ENCODE measurements at places on chromosomes 4 and X.

GRCh38 chrX:46216406-46216805 lies 328.8 kb downstream of the ZNF674 start:
- no peak for DNase-seq

- DNase-seq, result no peak
Observed at GRCh38 chrX:64218023-64218422, 12.4 kb downstream of the ASB12 start.

DNA sequence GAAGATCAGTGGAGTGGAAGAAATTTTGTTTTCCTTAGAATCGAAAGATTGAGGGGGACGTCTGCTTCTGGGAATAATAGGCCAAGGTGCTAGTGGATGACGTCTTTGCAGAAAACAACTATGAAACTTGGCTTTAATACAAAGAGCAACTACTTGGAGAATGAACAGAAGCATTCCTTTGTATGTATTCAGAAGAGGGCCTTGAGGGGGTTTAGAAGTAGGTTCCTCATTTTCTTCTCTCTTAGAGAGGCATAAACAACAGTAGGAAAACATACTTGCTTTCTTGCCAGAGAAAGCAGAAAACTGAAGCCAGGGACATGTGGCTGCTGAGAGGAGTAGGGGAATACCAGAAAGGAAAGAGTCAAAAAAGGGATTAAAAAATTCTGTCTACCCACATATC lies 167.8 kb downstream of the ZNF330 start:
- peak; percentile 44 for DNase-seq

DNA sequence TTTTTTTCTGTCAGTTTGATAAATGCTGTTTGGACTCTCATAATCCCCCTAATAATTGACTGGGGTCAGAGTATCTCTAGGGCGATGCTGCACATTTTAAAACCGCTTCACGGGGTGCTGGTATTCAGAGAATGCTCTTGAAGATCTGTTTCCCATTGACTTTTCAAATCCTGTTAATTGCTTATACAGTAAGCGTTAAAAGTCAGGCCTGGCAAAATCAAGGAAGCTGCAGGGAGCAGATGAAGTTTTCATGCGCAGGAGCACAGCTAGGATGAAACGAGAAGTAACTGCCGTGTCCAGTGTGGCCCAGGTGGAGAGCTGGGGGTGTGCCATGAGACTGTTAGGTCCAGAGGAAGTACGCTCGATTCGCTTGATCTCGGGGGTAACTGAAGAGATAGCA lies 312.9 kb downstream of the TRIML1 start:
- DNase-seq, result no peak

- DNase-seq, result peak; percentile 10
Observed at GRCh38 chrX:150533863-150534262, 34.6 kb upstream of the MTM1 start.

DNA sequence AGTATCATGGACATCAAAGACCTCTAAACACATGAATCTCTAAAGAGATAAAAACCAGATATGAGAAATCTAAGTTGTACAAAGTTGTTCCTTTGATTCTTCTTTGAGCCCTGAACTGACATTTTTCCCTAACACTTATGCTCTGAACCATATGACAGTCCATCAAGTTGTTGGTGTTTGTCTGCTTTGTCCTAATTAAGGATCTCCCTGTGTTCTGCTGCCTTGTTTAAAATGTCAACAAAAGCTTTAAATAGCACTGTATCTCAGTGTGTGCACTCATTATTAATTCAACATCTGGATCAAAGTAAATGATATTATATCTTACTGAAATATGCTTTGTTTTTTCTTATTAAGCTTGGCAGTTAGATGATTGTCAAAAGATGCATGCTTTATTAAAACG lies 321.8 kb downstream of the MAPK10 start:
- no peak for DNase-seq

DNA sequence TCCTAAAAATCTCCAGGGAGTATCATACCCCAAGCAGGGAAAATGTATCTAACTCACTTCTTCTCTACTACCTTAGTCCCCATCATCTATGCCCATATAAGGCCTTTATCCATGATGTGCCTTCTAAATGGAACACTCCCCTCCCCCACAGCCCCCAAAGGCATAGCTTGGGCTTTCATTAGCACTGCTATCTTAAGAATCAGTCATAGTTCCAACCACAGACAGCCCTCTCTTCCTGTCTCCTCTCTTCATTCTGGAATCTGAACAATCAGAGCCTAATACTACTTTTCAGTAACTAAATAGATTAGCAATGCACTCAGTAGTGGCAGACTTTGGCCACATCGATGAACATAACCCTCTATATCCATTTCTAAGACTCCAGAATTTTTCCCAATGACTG lies 313.2 kb upstream of the DKK2 start:
- no peak for DNase-seq

GRCh38 chrX:20284992-20285391 lies 18.3 kb upstream of the RPS6KA3 start:
- no peak for DNase-seq

GRCh38 chrX:147174591-147174990 lies 360.0 kb upstream of the CXorf51A start:
- peak; percentile 0 for DNase-seq

DNA sequence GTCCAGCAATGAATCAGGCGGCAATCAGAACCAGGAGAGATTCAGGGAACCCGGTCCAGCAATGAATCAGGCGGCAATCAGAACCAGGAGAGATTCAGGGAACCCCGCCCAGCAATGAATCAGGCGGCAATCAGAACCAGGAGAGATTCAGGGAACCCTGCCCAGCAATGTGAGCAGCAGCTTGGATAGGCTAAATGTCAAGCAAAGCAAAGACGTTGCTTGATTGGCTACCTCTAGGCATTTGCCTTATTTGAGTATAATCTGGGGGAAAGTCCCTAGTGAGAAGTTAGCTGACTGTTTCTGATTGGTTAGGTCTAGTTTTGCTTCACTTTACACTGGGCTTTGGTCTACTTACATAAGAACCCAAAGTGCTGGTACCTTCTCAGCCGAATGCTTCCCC lies 1212.2 kb upstream of the TENM3 start:
- no peak for DNase-seq

GRCh38 chrX:134444681-134445080 lies 15.3 kb upstream of the HPRT1 start:
- peak; percentile 15 for DNase-seq

- peak; percentile 48 for DNase-seq
Observed at GRCh38 chr4:9765091-9765490, 16.3 kb upstream of the DRD5 start.

DNA sequence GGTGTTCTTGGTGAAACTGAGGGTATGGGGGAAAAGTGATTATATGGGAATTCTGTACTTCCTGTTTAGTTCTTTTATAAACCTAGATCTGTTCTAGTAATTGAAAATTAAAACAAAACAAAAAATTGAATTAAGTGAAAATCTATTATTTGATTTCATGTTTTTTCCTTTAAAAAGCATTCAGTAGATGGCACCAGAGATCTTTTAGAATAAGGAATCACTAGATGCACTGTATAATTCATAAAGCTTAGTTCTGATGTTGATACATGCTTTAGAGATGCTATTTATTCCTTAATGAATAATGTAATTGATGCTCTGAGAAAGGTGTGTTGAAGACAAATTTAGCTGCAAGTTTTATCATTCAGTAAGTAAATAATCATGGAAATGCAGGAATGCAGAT lies 87.3 kb downstream of the LCORL start:
- DNase-seq, result no peak

- DNase-seq, result no peak
Observed at GRCh38 chr4:82382751-82383150, 9.0 kb upstream of the HNRNPD start.

GRCh38 chr4:153622778-153623240 lies 61.3 kb upstream of the TLR2 start:
- DNase-seq, result no peak

GRCh38 chr4:6050551-6050950 lies 32.3 kb upstream of the C4orf50 start:
- no peak for DNase-seq

- no peak for DNase-seq
Observed at GRCh38 chr4:2855584-2855983, 11.9 kb downstream of the ADD1 start.

DNA sequence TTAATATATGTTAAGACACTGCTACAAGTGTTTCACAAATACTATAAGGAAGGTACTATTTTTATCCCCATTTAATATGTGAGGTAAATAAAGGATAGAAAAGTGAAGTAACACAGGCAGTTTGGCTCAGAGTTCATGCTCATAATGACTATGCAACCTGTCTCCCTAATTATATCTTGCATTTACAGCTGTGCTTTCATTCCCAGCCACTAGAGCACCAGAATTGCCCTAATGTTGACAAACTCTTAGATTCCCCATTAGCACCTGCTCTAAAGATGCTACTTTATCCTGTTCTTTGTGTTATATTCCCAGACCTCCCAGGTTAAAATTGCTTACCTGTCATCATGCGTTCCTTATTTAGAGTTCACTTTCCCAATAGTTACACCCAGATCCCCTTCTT lies 833.6 kb downstream of the CCSER1 start:
- DNase-seq, result no peak

GRCh38 chr4:26349496-26349895 lies 28.7 kb downstream of the RBPJ start:
- DNase-seq, result no peak

GRCh38 chr4:74244049-74244448 lies 64.2 kb upstream of the EPGN start:
- DNase-seq, result no peak

- no peak for DNase-seq
Observed at GRCh38 chr4:160414496-160414895, 1311.6 kb downstream of the RAPGEF2 start.

DNA sequence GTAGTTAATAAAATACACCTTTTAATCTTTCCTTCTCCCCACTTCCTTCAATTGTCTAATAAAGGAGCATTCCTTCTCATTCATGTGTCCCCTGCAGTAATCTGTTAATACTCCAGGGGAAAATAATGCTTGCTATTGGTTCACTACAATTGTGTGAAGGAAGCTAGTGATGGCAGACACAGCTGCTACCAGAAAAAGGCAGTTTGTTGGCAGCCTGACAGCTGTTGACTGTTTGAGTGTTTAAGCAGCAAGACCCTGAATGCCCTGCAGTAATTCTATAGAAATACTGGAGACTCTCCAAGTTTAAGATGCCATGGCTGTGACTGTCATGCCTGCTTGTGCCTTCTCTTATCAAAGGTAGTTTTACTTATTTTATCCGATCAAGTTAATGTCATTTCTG lies 359.5 kb downstream of the C4orf33 start:
- DNase-seq, result no peak

Data from epithelial cell of esophagus (primary cell).